Memory B cell (primary cell): ENCODE measurements at places on chromosomes 1 and 21.
A peak's percentile ranks its signal among the peaks of the same experiment; 100 is the strongest.

DNA sequence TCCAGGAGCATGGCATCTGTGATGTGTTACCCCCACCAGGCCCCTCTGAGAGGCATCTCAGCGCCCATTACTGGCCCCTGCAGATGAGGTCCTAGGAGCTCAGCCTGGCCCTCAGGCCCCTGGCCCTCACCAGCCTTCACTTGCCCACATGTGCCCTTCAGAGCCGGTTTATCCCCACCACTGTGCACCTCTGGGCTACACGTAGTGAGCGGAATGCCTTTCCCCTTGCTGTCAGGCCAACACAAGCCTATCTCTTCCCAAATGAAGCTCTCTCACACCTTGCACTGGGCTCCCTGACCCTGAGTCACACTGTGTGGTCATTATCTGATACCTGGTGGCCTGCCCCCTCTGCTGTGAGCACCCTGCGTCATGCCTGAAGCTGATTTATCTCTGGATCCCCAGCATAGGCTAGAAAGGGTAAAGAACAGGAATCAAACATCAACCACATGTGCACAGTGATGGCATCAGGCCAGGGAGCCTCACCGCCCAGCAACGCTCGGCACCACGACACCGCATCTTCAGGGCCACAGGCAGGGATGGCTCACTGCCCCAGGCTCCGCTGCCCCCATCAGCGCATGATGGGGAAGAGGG lies 49.1 kb downstream of the GLIS1 start:
- DNase-seq, result no peak

DNA sequence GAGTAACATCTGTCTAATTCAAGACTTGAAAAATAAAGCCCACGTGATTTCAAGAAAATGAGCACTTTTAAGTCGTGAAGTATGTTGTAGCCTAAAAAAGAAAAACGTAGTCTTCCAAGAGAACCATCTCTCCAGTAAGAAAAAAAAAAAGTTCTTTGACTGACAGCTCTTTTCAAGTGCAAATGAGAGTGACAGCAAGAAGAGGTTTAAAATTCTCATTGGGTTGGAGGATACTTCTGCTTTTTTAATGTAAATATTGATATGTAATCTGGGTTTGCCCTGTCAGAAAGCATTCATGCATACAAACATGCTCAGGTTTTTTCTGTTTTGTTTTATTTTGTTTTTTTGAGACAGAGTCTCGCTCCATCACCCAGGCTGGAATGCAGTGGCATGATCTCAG lies 32.3 kb upstream of the PRDM2 start:
- DNase-seq, result peak; percentile 58

DNA sequence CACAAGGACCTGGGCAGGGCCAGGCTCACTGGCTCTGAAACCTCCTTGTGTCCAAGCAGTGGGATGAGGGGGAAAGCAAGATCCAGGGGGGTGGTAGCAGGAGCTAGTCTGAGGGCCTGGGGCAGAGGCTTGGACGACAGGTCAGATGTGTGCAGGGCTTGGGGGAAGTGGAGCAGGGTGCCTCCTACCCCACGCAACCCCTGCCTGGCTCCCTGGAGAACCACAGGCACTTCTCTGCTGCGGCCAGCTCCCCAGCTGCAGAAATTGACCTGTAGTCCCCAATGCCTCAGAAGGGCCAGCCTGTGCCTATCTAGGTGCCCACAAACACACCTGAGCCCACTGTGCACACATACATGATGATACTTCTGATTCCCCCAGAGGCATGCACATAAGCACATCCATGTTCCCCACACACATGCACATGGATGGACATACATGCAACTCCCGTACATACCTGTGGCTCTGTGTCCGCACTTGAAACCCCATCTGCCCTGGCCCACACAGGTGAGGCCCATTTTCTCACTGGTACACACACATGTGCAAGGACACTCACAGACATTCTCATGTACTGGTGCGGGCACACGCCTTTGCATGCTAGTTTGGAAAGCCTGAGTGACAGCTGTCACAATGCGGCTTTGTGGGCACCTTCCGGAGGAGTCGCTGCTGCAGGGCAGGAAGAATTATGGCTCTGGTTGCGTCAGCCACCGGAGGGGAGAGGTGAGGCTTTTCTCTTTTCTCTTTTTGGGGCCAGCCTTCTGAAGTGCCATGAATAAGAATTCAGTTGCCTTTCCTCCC lies 247.2 kb upstream of the CSF3R start:
- no peak for DNase-seq

DNA sequence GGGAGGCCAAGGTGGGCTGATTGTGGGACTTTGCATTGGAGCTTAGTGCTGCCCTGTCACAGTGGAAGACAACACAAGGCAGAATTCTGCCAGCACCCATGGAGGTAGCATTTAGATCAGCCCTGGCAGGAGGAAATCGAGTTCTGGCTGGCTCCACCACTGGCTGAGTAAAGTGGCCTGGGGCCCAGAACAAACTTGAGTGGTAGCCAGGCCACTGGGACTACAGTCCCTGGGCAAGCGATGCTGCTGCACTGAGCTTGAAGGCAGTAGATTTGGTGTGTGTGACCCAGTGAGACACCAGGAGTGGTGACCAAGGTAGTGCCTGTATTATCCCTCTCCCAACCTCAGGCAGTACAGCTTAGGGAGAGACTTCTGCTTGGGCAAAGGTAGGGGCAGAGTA lies 22.5 kb upstream of the UHMK1 start:
- no peak for DNase-seq

- peak; percentile 27 for DNase-seq
Measured at GRCh38 chr1:147598621-147599361, 57.5 kb downstream of the BCL9 start.

GRCh38 chr1:182674346-182675246 lies 9.8 kb downstream of the RGS8 start:
- DNase-seq, result no peak

DNA sequence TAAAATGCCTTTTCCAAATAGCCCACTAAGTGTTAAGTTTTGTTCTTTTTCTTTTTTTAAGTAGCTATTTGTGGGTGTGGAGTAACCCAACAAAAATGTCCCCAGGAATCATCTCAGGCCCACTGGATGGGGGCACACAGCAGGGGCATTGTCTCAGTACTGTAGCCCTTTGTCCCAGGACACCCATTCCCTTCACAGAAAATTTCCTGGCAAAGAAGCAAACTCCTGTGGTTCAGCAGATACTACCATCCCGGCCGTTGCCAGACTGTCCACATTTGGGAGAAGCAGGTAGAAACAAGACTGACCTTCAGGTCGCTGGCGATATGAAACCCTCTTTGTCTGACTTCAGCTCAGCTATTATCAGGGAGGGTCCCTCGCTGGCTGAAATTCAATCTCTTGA lies 23.7 kb upstream of the SRRM1 start:
- DNase-seq, result no peak
